ENCODE measurements at places on chromosomes 3 and 15.

DNA sequence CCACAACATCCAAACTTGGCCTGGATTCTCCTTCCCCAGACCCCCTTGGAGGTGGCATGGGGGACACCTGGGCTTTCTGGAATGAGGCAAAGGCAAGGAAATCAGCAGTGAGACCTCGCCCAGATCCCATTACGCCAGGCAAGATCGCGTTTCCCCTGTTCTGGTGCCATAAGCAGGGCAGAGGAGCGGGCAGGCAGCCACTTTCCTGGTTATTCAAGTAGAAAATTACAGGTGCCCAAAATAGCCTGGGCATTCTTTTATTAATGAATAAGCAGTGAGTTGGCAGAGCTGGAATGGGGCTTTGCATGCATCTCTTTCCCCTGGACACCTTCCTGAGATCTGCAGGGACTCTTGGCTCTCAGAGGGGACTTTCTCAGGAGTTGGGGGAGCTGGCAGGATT, 31.5 kb upstream of the FAM107A start:
- DNase-seq, result no peak

DNA sequence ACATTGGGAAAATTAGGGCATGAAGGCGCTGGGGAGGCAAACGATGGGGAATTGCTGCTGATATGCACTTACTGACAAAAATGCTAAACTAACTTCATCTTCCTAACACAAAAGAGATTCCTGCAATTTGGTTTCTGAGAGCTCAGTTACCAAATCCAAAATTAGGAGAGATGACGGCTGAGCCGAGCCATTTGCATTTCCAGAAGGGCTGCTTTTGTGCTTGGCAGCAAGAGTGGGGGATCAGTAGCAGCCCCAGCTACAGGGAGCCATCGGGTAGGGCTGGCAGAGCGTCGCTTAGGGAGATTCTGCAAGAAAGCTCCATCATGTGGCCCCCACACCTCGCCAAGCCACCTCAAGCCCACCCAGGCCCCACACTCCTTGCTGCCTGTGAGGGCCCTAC, 16.1 kb upstream of the DUSP7 start:
- DNase-seq, result no peak

GRCh38 chr3:16840101-16840424, 44.7 kb upstream of the PLCL2 start:
- DNase-seq, result no peak

DNA sequence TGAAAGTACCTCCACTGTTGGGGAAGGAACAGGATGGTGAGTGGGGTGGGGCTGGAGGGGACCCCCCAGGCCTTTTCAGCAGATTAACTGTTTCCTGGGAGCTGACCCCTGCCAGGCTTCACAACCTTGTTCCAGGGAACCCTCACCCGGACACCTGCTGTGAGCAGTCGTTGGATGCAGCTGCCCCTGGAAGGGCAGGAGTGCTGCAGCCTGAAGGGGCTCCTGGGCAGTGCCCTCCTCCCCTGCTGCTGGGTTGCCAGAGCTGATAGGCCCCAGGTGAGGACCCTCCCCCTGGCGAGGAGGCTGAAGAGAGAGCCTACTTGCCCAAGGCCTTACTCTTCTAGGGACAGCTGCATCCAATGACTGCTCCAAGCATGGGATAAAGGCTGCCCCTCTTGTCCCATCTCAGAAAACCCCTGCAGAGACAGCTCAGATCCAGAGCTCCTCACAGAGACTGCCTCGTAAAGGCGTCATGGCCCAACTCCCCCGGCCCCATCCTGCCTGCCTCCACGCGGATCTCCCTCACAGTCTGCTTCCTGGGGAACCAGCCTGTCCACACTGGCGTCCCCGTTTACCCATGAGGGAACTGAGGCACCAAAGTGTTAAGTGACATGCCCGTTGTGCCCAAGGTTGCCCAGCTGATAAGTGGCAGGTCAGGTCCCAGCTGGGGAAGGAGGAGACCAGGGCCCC, 193.4 kb upstream of the LINGO1 start:
- DNase-seq, result no peak

GRCh38 chr3:182671942-182672341, 121.4 kb upstream of the ATP11B start:
- no peak for DNase-seq

GRCh38 chr3:157573281-157573680, 70.1 kb upstream of the VEPH1 start:
- DNase-seq, result no peak

DNA sequence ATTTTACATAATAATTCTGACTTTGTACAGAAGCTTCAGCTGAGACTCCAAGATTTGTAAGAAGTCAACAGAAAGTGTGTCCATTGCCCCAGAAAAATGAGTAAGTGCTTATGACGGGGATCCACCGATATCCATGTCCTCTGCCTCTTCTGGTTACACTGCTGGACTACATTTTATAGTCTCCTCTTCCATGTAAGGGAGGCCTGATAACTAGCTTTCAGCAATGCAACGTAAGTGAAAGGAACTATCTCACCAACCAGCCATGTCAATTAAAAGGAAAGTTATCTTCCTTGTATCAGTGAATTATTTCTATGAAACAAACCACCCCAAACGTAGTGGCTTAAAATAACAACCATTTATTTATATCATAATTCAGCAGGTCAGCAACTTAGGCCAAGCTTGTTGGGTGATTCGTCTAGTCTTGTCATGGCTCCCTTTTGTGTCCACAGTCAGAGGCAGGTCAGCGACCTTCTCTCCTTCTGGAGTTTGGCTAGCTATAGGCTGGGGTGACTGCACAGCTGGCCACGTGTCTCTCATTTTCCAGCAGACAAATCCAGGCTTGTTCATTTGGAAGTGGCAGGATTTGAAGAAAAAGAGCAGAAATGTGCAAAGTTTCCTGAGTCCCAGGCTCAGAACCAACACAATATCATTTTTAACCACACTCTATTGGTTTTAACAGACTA, 44.9 kb downstream of the TRIM69 start:
- DNase-seq, result no peak

- DNase-seq, result no peak
Measured at GRCh38 chr3:72102112-72102616, 317.2 kb upstream of the PROK2 start.

GRCh38 chr3:111796566-111796965, 62.5 kb upstream of the PHLDB2 start:
- no peak for DNase-seq

DNA sequence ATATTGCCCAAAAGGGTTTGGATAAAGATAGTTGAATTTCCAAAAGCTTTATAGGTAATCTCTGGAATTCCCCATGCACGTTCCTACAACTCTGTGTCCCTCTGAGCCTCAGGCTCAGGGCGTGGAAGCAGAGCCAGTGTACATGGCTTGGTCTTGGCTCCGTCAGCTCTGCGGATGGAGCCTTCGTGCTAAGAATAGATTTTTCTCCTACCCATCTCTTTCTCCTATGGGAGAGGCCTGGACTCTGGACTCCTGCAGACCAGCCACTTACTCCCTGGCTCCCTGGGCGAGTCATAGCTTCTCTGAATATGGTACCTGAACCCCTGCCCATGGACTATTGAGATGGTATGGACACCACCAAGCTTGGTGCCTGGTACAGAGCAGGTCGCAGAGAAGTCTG, 99.9 kb downstream of the EEFSEC start:
- no peak for DNase-seq

- DNase-seq, result no peak
Measured at GRCh38 chr3:39473452-39474125, 6.1 kb downstream of the MOBP start.

DNA sequence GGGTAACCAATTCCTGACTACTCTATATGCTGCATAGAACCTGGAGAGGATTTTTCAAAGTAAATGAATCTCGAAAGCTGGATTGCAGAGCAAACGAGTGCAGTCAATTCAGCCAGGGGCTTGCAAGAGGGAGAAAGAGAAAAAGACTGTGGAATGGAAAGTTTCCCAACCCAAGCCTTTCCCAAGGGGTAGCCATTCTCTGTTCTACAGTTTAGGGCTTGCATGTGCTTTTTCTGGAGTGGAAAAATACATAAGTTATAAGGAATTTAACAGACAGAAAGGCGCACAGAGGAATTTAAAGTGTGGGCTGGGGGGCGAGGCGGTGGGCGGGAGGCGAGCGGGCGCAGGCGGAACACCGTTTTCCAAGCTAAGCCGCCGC, 511 bp upstream of the RARB start:
- DNase-seq, result no peak

- peak; percentile 75 for DNase-seq
Measured at GRCh38 chr3:197711973-197712707, 24.6 kb downstream of the RUBCN start.

DNA sequence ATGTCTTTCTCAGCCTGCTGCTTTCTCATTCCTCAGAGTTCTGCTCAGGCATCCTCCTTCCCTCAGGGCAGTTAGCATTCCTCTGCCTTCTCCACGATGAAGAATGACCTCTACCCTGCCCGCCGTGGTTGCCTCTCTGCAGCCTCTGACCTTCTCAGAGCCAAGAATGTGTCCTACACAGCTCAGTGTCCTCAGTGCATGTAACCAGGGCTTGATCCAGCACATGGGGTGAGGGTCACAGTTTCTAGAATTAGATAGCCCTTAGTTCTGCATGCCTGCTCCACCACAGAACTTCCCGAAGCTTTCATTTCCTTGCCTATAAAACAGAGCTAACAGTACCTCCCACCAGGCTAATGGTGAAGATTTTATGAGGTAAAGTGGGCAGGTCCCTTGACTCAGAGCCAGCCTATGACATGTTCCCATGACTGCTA, 182.1 kb downstream of the CLSTN2 start:
- DNase-seq, result no peak

DNA sequence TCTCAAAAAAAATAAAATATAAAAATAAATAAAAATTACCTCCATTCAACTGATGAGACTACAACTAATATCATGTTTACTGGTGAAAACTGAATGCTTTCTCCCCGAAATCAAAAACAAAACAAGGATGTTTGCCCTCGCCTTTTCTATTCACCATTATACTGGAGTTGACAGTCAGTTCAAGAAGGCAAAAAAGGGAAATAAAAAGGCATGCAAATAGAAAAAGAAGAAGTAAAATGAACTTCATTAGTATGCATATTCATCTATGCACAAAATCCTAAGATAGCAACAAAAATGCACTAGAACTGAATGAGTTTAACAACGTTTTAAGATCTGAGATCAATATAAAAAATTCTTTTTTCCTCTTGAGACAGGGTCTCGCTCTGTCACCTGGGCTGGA, 72.7 kb upstream of the FAM174B start:
- DNase-seq, result no peak

DNA sequence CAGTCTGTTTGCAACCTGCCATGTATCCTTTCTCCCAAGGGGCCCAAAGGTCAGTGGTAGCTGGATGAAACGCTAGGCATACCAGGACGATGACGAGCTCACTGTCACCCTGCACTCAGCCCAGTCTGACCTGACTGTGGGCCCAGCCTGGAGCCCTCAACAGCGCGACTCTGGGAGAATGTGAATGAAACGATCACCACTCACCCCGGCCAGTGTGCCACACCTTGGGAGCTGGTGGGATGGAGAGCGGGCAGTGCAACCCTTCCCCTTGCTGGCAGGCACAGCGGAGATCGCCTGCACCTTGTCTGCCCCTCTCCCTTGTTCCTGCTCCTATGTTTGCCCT, 27.2 kb downstream of the SRPRB start:
- DNase-seq, result no peak

DNA sequence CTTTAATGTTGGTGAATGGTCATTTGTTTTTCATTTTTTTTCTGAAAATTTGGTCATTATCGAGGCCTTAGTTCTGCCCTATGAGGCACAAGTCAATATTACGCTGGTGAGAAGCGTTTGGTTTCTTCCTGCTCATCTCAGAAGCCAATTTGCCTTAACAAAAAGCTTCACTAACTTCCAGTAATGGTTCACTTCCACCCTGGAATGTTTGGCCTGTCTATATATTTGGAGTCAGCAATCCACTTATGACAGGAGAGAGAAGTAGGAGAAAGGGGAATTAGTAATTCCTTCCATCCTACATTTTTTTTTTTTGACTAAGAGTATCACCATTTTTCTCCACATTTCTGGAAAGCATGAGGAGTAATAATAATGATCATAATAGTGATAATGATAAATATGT, 124.4 kb downstream of the DIPK2A start:
- DNase-seq, result no peak

DNA sequence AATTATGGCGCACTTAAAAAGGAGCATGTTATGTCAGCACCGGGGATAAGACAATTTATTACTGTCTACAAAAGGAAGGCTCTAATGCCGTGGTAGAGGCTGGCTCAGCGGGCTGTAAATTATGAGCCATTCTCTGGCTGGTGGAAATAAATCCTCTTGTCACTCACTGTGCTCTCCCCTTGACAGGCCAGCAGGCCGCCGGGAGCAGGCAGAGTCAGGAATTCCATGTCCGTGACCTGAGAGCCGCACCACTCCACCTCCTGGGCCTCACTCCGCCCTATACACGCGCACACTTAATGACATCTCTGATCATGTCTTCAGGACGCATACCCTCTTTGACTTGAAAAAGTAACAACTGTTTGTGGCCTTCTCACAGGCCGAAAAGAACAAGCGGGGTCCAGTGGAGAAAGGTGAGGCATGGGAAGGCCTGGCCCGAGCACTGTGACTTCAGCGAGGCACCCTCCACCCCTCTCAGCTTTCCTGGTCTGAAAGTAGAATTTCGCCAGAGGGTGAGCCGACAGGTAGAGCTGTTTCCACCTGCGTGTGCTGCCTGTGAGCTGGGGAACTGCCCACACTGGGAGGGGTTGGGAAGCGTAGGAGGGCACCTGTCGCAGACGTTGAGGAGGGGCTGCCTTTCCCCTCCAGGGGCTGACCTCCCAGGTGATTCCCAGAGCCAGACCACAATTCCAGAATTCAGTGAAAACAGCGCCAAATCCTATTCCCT, 13.2 kb upstream of the PCSK6 start:
- DNase-seq, result no peak

DNA sequence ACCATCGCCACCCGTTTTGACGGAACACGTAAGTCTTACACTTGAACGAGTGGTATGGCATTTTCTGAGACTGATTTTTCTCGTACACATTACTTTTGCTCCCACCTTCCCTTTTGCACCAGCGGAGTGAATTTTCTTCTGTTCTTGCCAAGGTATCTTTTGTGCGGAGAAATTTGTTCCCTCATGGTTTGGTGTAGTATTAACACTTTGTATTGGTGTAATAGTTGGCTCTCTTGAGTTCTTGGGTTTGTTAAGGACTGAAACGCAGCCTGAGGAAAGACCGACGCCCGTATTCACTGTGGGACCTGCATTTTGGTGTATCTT, 420 bp downstream of the KCNH8 start:
- no peak for DNase-seq

- DNase-seq, result no peak
Measured at GRCh38 chr3:31022716-31023115, 128.3 kb upstream of the GADL1 start.

- no peak for DNase-seq
Measured at GRCh38 chr3:113223475-113224281, 12.3 kb downstream of the BOC start.

- no peak for DNase-seq
Measured at GRCh38 chr15:77487888-77488287, 67.2 kb downstream of the HMG20A start.
